ENCODE measurements at places on chromosomes 3 and 15.

GRCh38 chr3:10474847-10475246, 30.5 kb downstream of the ATP2B2 start:
- H3K4me1 ChIP-seq: no peaks in the 10 kb centered on the region
- H3K36me3 ChIP-seq: no peaks in the 10 kb centered on the region
- H3K27ac ChIP-seq: no peak overlapping the region
- peaks cover 14% of the 10 kb centered on the region for H3K27me3 ChIP-seq
- no peak for DNase-seq

DNA sequence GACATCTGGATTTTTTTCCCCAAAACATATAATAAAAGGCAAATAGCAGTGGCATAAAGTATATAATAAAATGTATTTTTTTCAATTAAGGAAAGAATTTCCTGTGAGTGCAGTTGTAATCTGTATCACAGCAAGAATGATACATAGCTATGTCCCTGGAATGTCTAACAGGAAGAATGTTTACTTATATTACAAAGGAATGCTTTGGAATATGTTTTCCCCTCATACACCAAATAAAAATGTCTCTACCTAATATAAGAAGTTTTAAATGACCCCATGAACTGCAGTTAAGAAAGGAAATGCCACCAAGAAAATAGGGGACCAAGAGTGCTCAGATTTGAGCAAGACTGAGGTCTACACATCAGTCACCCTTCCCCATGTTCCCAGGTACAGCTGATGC, 38.0 kb upstream of the ATP11B start:
- no peaks in the 10 kb centered on the region for H3K27me3 ChIP-seq
- H3K4me3 ChIP-seq: no peak overlapping the region
- H3K27ac ChIP-seq: no peak overlapping the region
- no peak for DNase-seq

DNA sequence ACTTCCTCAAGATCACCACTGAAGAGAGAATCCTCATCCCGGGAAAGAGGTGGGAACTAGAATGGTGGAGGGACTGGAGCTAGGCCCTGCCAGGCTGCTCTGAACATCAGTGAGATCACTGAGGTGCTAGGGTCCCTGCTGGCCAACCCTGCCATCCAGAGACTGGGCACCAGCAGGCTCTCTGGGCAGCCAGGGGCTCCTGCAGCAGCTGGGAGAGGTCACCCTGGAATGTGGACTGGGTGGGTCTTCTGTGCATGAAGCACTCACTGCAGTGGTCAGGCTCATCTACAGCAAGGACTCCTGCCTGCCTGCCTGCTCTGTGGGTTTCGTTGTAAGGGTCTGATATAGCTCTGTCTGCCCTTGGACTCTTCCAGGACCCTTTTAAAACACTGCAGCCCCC, 24.9 kb downstream of the ALS2CL start:
- no peaks in the 10 kb centered on the region for H3K4me1 ChIP-seq
- no peak overlapping the region for H3K27ac ChIP-seq
- no peak overlapping the region for H3K4me3 ChIP-seq
- no peaks in the 10 kb centered on the region for H3K36me3 ChIP-seq
- H3K27me3 ChIP-seq: peaks cover 3% of the 10 kb centered on the region
- no peak for DNase-seq

GRCh38 chr3:168828943-168829342, 733.2 kb upstream of the GOLIM4 start:
- no peaks in the 10 kb centered on the region for H3K36me3 ChIP-seq
- H3K27me3 ChIP-seq: no peaks in the 10 kb centered on the region
- no peak overlapping the region for H3K27ac ChIP-seq
- H3K4me1 ChIP-seq: no peaks in the 10 kb centered on the region

DNA sequence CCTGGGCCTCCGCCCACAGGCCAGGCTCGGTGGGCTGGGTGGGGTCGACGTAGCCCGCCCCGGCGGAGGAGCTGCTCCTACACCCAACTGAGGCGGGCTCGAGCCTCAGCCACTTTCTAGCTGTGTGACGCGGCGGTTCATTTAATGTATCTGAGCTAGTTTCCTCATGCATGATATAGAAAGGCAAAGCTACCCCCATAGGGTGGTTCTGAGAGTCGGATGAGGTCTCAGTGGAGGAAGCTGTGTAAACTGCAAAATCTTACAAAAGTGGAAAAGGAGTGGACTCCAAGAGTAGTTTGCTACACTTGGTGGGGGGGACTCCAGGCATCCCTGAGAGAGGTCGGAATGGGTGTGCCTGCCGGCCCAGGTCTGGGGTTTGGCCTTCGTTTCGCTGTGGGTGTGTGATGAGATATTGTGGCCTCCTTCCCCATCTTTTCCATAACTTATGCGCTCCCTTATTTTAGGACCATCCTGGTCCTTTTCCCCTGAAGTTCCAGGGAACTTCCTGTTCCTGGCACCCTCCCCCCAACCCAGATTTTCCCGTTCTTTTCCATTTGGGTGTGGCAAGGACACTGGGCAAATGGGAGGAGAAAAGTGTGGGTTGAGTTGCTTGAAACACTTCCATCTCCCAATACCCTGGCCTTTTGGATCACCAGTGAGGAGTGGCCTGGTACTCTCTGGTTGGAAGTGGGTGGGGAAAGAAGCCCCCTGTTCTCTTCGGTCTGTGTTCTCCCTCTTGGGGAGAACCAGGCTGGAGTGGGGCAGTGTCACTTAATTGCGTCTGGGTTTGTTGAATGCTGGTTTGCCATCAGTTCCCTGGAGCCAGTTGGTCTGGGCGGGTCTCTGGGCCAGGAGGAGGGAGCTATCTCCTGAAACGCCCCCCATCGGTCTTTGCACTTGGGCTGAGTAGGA, 1.1 kb downstream of the PDIA5 start:
- no peak overlapping the region for H3K27ac ChIP-seq
- H3K27me3 ChIP-seq: peaks cover 8% of the 10 kb centered on the region
- peaks cover 18% of the 10 kb centered on the region for H3K4me1 ChIP-seq

DNA sequence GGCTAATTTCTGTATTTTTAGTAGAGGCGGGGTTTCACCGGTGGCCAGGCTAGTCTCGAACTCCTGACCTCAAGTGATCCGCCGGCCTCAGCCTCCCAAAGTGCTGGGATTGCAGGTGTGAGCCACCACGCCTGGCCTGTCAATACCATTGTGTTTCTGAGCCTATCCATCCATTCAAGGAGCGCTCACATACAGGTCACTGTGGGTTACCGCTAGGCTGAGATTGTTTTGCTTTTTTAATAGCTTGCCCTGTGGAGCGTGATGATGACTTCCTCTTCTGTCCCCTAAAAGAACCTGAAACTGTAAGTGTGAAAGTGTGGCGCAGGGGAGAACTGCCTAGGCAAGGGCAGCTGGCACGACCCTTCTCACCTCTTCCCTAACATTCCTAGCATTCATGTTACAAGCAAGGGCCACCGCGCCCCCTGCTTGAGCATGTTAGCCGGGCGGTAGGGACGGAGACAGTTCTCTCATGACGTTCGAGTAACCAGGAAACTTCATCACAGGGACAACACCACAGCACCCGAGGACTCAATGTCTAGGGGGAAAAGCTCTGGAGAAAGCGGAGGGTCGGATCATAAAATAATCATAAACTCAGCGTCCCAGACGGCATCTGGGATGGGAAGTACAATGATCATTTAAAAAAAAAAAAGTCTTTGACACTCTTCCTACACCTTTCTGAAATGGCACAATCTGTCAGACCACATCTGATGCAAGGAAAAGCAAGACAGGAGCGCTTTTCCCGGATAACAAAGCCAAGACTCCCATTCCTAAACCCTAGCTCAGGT, 790 bp downstream of the LAMP3 start:
- H3K4me1 ChIP-seq: peaks cover 13% of the 10 kb centered on the region
- no peak for DNase-seq
- no peaks in the 10 kb centered on the region for H3K36me3 ChIP-seq
- H3K27ac ChIP-seq: no peak overlapping the region

- H3K36me3 ChIP-seq: no peaks in the 10 kb centered on the region
- H3K27ac ChIP-seq: no peak overlapping the region
- H3K4me1 ChIP-seq: peaks cover 3% of the 10 kb centered on the region
- H3K27me3 ChIP-seq: peaks cover 20% of the 10 kb centered on the region
- no peak overlapping the region for H3K4me3 ChIP-seq
These were observed 6.9 kb upstream of the PCSK6 start for GRCh38 chr15:101496198-101496986.

- DNase-seq: no peak
- H3K27me3 ChIP-seq: peaks cover 1% of the 10 kb centered on the region
- H3K36me3 ChIP-seq: no peaks in the 10 kb centered on the region
- H3K4me1 ChIP-seq: peaks cover 23% of the 10 kb centered on the region
- no peak overlapping the region for H3K27ac ChIP-seq
- no peak overlapping the region for H3K4me3 ChIP-seq
These were observed 69.9 kb downstream of the TBC1D5 start for GRCh38 chr3:17672506-17672905.

- no peak for DNase-seq
- peaks cover 74% of the 10 kb centered on the region for H3K4me1 ChIP-seq
- H3K27me3 ChIP-seq: peaks cover 2% of the 10 kb centered on the region
- H3K27ac ChIP-seq: peak overlapping the region; percentile 98
These were observed 121.5 kb downstream of the XXYLT1 start for GRCh38 chr3:195149292-195150030.

GRCh38 chr15:84789762-84790161, 27.4 kb upstream of the ALPK3 start:
- H3K36me3 ChIP-seq: peaks cover 15% of the 10 kb centered on the region
- no peak for DNase-seq
- H3K4me3 ChIP-seq: no peak overlapping the region
- H3K4me1 ChIP-seq: peaks cover 60% of the 10 kb centered on the region

- DNase-seq: no peak
- no peaks in the 10 kb centered on the region for H3K27me3 ChIP-seq
- no peak overlapping the region for H3K4me3 ChIP-seq
- H3K36me3 ChIP-seq: no peaks in the 10 kb centered on the region
- H3K27ac ChIP-seq: no peak overlapping the region
- H3K4me1 ChIP-seq: no peaks in the 10 kb centered on the region
These were observed 218.9 kb downstream of the PLOD2 start for GRCh38 chr3:145942052-145942451.

Measured in immature natural killer cell (primary cell).